Endothelial cell of umbilical vein (primary cell): ENCODE measurements at places on chromosomes 3 and 15. TPM values are rescaled to one million over a fixed set of nuclear protein-coding genes. Genes with fewer than 3 reads are reported as not detected.
A peak's percentile ranks its signal among the peaks of the same experiment; 100 is the strongest.

GRCh38 chr3:131082871-131083863 is 56.5 kb downstream of the NEK11 start:
- H3K4me1 ChIP-seq = no peaks in the 10 kb centered on the region
- H3K27me3 ChIP-seq = no peaks in the 10 kb centered on the region
- H3K36me3 ChIP-seq = no peaks in the 10 kb centered on the region
- H3K4me3 ChIP-seq = no peak overlapping the region

DNA sequence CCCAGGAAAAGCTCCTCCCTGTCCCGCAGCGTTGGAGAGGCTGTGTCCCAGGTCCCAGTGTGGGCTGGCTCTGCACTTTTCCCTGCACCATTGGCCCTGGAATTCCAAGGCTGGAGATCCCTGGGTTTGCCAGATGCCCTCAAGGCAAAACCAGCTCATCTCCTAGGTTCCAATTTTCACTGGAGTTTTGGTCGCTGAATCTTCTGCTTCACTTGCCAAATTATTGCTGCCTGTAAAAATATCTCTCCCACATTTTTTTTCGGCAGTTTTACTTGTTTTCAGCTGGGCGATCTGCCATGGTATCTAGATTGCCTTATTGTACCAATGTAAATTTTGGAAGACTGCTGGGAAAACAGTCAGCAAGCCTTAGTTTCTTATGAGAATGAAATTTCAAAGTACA is 150.9 kb upstream of the ATP10A start:
- H3K36me3 ChIP-seq = no peaks in the 10 kb centered on the region
- H3K27ac ChIP-seq = no peak overlapping the region
- no peaks in the 10 kb centered on the region for H3K4me1 ChIP-seq
- no peaks in the 10 kb centered on the region for H3K27me3 ChIP-seq
- DNase-seq = no peak
- H3K4me3 ChIP-seq = no peak overlapping the region

- H3K4me1 ChIP-seq = no peaks in the 10 kb centered on the region
- peaks cover 8% of the 10 kb centered on the region for H3K27me3 ChIP-seq
- no peak overlapping the region for H3K27ac ChIP-seq
- DNase-seq = no peak
- H3K4me3 ChIP-seq = no peak overlapping the region
Measured at GRCh38 chr15:64807051-64807749, 18.2 kb downstream of the PIF1 start.

- H3K4me1 ChIP-seq = no peaks in the 10 kb centered on the region
- no peak overlapping the region for H3K27ac ChIP-seq
- no peaks in the 10 kb centered on the region for H3K36me3 ChIP-seq
- DNase-seq = no peak
Measured at GRCh38 chr3:69252631-69253030, 130.2 kb upstream of the LMOD3 start.

DNA sequence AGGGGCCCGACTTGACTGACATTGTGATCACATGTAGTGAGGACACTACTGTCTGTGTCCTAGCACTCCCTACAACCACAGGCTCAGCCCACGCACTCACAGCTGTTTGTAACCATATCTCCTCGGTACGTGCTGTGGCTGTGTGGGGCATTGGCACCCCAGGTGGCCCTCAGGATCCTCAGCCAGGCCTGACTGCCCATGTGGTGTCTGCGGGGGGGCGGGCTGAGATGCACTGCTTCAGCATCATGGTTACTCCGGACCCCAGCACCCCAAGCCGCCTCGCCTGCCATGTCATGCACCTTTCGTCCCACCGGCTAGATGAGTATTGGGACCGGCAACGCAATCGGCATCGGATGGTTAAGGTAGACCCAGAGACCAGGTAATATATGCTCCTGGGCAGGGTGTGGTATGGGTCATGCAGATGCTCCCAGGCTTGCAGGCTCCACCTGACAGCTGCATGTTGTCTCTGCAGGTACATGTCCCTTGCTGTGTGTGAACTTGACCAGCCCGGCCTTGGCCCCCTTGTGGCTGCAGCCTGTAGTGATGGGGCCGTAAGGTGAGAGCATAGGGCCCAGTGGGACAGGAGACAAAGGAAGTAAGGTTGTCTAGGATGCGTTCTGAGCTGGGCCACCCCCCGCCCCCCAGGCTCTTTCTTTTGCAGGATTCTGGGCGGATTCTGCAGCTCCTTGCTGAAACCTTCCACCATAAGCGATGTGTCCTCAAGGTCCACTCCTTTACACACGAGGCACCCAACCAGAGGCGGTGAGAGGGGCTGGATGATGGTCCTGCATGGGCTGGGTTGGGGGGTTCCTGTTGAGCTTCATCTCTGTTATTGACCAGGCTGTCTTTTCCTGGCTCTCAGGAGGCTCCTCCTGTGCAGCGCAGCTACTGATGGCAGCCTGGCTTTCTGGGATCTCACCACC is 4.4 kb downstream of the DALRD3 start:
- peaks cover 13% of the 10 kb centered on the region for H3K4me1 ChIP-seq
- H3K4me3 ChIP-seq = no peak overlapping the region
- H3K27me3 ChIP-seq = no peaks in the 10 kb centered on the region
- DNase-seq = peak; percentile 28

FEZF2 gene
- total RNA-seq = not detected in 2 replicates

DOCK3 gene
- total RNA-seq = 0.13 and 0.16 TPM in 2 replicates

DNA sequence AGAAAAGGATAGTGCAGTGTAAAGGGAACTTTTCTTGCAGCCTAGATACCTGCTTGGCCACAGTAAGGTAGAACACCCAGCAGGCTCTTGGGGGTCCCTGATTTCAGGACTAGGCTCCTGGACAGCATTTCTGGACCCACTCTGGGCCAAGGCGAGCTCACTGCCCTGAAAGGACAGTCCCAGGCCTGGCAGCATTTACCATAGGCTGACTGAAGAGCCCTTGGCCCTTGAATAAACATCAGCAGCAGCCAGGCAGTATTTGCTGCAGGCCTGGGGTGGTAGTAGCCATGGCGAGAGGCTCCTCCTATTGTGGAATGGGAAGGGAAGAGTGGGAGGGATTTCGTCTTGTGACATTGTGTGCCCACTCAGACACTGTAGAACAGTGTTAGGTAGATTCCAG is 529.2 kb downstream of the TUSC7 start:
- no peaks in the 10 kb centered on the region for H3K4me1 ChIP-seq
- DNase-seq = no peak
- no peaks in the 10 kb centered on the region for H3K27me3 ChIP-seq
- H3K36me3 ChIP-seq = no peaks in the 10 kb centered on the region

- no peaks in the 10 kb centered on the region for H3K36me3 ChIP-seq
- DNase-seq = no peak
- H3K27ac ChIP-seq = no peak overlapping the region
Measured at GRCh38 chr3:58586776-58587192, 9.6 kb upstream of the FAM107A start.

DNA sequence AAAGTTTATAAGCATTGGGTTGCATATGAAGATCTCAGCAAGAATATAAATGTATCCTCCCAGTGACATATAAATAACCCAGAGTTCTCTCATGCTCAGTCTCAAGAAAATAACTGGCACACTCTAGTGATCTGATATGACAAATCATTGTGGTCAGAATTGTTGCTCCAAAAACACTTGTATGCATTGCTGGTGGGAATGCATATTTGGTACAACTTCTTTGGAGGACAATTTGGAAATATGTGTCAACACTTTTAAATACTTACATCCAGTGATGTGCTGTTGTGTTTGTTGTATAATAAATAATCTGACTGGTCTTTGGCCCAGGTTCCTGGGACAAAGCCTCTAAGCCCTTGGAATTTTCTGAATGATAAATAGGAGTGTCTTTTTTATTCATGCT is 66.7 kb upstream of the STT3B start:
- H3K4me3 ChIP-seq = no peak overlapping the region
- H3K27ac ChIP-seq = no peak overlapping the region
- no peaks in the 10 kb centered on the region for H3K36me3 ChIP-seq

SLC4A7 gene
- total RNA-seq = 50.9 and 58.6 TPM in 2 replicates

WNT7A gene
- total RNA-seq = not detected in 2 replicates

GPR171 gene
- total RNA-seq = not detected in 2 replicates

C3orf20 gene
- not detected in 2 replicates for total RNA-seq

TMEM212 gene
- not detected in 2 replicates for total RNA-seq

DNA sequence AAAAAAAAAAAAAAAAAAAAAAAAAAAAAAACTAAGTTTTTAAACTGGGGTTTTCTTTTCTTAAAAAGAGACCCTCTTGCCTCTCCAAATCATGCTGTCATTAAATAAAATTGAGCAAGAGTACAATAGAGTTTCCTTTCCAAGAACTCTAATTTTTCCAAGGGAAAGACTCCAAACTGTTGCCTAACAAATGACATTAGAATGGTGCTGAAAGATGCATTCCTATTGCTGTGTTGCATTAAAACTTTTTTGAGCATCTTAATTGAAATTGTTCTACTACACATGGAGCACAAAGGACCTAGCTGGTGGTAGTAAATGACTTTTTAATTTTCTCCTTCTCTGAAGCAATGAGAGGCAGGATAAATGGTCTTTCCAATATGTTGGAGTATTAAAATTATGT is 469.1 kb upstream of the ARHGEF26 start:
- no peaks in the 10 kb centered on the region for H3K27me3 ChIP-seq
- no peak overlapping the region for H3K27ac ChIP-seq
- no peak for DNase-seq
- no peak overlapping the region for H3K4me3 ChIP-seq

SETD2 gene
- total RNA-seq = 36.2 and 41.4 TPM in 2 replicates

DNA sequence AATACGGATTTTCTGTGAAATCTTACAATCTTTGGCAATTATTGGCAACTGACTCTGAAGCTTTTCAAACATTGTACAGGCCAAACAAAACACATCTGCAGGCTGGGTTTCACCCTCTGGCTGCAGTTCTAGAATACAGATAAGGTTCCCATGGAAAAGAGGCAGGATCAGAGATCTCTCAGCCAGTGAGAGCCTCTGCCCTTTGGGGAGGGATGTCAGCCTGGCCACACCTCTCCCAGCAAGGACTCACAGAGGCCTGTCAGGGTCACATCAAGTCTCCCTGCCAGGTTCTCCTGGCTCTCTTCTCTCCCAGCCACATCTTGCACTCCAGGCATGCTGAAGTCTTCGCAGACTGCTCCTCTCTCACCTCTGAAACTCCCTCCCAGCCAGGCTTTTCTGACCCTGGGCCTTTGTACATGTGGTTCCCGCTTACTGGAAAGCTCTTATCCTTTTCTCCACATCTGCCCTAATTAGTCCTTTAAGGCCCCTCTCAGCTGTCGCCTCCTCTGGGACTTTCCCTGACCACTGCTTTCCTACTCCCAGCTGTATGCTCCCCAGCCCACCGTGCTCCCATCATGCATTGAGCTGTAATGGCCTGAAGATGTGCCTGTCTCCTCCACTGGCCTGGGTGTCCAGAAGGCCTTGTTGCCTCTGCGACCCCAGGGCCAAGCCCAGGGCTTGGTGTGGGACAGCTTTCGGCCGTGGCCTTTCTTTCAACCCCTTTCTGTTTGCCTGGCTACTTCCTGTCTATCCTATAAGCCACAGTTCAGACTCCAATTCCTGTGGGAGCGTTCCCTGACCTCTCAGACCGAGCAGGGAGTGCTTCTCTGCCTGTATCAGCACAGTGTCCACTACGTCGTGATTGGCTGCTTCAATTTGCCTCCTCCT is 4.3 kb downstream of the RBP1 start:
- no peaks in the 10 kb centered on the region for H3K36me3 ChIP-seq
- H3K4me3 ChIP-seq = no peak overlapping the region
- no peak overlapping the region for H3K27ac ChIP-seq

AHSG gene
- not detected in 2 replicates for total RNA-seq

- H3K27me3 ChIP-seq = no peaks in the 10 kb centered on the region
- H3K27ac ChIP-seq = no peak overlapping the region
- H3K4me1 ChIP-seq = peaks cover 16% of the 10 kb centered on the region
- peak; percentile 32 for DNase-seq
- no peak overlapping the region for H3K4me3 ChIP-seq
Measured at GRCh38 chr3:112089956-112090886, 4.0 kb downstream of the C3orf52 start.

DNA sequence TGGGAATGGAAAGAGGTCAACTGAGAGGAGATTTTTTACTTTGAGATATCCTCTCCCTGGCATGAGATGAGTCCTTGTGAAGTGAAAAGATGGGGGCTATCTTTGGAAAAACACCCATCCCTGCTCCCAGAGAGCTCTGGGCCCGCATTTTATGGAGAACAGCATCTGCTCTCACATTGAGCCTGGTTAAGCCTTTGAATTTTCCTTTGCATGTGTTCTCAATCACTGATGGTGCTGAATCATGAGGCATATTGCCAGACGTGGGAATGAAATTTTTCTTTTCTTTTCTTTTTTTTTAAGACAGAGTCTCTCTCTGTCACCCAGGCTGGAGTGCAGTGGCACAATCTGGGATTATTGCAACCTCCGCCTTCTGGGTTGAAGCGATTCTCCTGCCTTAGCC is 24.4 kb downstream of the TMEM45A start:
- H3K27me3 ChIP-seq = no peaks in the 10 kb centered on the region
- H3K27ac ChIP-seq = no peak overlapping the region
- H3K36me3 ChIP-seq = no peaks in the 10 kb centered on the region
- H3K4me1 ChIP-seq = no peaks in the 10 kb centered on the region
- H3K4me3 ChIP-seq = no peak overlapping the region

DNA sequence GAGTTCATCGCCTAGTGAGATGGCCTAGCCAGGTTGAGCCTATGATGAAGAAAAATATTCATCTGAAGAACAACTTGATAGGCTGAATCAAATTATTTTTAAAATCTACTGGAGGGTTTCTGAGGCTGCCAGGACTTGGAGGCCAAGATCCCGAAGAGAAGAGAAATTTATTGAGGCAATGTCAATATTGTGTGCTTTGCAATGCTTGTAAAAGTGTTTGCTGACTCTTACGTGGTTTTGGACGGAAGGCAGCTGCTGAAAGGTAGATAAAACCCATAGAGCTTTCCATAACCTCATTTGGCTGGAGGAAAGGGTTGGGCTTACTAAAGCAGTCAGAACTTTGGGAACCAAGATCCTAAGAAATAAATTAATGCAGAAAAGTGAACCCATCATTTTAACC is 361.0 kb upstream of the IL12A start:
- no peak overlapping the region for H3K27ac ChIP-seq
- no peaks in the 10 kb centered on the region for H3K27me3 ChIP-seq
- no peaks in the 10 kb centered on the region for H3K36me3 ChIP-seq
- no peak for DNase-seq

ONECUT1 gene
- not detected in 2 replicates for total RNA-seq

GRCh38 chr3:66066963-66067617 is 28.4 kb upstream of the MAGI1 start:
- H3K4me1 ChIP-seq = no peaks in the 10 kb centered on the region
- H3K27ac ChIP-seq = no peak overlapping the region
- H3K27me3 ChIP-seq = no peaks in the 10 kb centered on the region
- no peaks in the 10 kb centered on the region for H3K36me3 ChIP-seq
- no peak overlapping the region for H3K4me3 ChIP-seq

- no peak overlapping the region for H3K4me3 ChIP-seq
- no peaks in the 10 kb centered on the region for H3K36me3 ChIP-seq
- no peak for DNase-seq
- no peaks in the 10 kb centered on the region for H3K27me3 ChIP-seq
Measured at GRCh38 chr3:106734712-106735111, 642.5 kb upstream of the CCDC54 start.

GOLGA8O gene
- total RNA-seq = 0.21 and 2.1 TPM in 2 replicates

LRRC34 gene
- total RNA-seq = 2.4 and 2.5 TPM in 2 replicates

EPB42 gene
- total RNA-seq = not detected in 2 replicates

- no peaks in the 10 kb centered on the region for H3K27me3 ChIP-seq
- H3K27ac ChIP-seq = no peak overlapping the region
- DNase-seq = no peak
- no peaks in the 10 kb centered on the region for H3K4me1 ChIP-seq
- H3K4me3 ChIP-seq = no peak overlapping the region
- peaks cover 5% of the 10 kb centered on the region for H3K36me3 ChIP-seq
Measured at GRCh38 chr3:179624451-179624850, 19.9 kb downstream of the NDUFB5 start.

PPCDC gene
- 14.5 and 16.8 TPM in 2 replicates for total RNA-seq

TICRR gene
- total RNA-seq = 19.4 and 20.5 TPM in 2 replicates

DUOXA2 gene
- total RNA-seq = not detected in 2 replicates

HGD gene
- 0.22 and 0.44 TPM in 2 replicates for total RNA-seq
